Hematopoietic multipotent progenitor cell (in vitro differentiated cells): ENCODE measurements at places on chromosomes 12 and 14. TPM values are rescaled to one million over a fixed set of nuclear protein-coding genes. Genes with fewer than 3 reads are reported as not detected.

Gene NUP107
- 28.8 TPM for total RNA-seq

Gene SLC6A15
- total RNA-seq, result not detected

Gene KERA
- not detected for total RNA-seq

Gene CCDC197
- total RNA-seq, result not detected

Gene TNFAIP2
- total RNA-seq, result 50.6 TPM

Gene LRP1-AS
- not detected for total RNA-seq

Gene PZP
- total RNA-seq, result not detected

Gene RPS6KL1
- 8.3 TPM for total RNA-seq

Gene MDGA2
- total RNA-seq, result 0.27 TPM

Gene TPCN1
- 16.4 TPM for total RNA-seq

Gene WDHD1
- total RNA-seq, result 5.9 TPM

Gene PTGER2
- total RNA-seq, result 43.6 TPM

Gene ZNF84
- total RNA-seq, result 18.0 TPM

Gene DEPDC4
- total RNA-seq, result 0.27 TPM

Gene GPX2
- 0.27 TPM for total RNA-seq

Gene FSCB
- not detected for total RNA-seq

Gene ZNF385A
- 4.6 TPM for total RNA-seq

Gene KRT77
- total RNA-seq, result not detected

Gene TUNAR
- not detected for total RNA-seq

Gene ACRBP
- total RNA-seq, result 15.9 TPM

Gene ANAPC7
- 37.2 TPM for total RNA-seq

Gene KIF26A
- 0.27 TPM for total RNA-seq

Gene PPHLN1
- 30.7 TPM for total RNA-seq

Gene ARHGAP9
- 125 TPM for total RNA-seq

Gene TEX52
- total RNA-seq, result under 0.01 TPM

Gene KRT3
- not detected for total RNA-seq

Gene SLC4A8
- 5.1 TPM for total RNA-seq

Gene CHFR
- total RNA-seq, result 29.9 TPM

Gene FAM222A
- 0.81 TPM for total RNA-seq

Gene ITPR2
- total RNA-seq, result 29.6 TPM

Gene NDUFA12
- total RNA-seq, result 40.9 TPM

Gene SPX
- total RNA-seq, result under 0.01 TPM

Gene TMEM132C
- under 0.01 TPM for total RNA-seq

Gene ARPC3
- 141 TPM for total RNA-seq

Gene PEBP1
- total RNA-seq, result 184 TPM

Gene NOVA1
- total RNA-seq, result 0.27 TPM

Gene SLC10A1
- total RNA-seq, result not detected

Gene TPH2
- not detected for total RNA-seq

Gene KRT79
- total RNA-seq, result under 0.01 TPM

Gene AMDHD1
- 0.81 TPM for total RNA-seq

Gene HVCN1
- total RNA-seq, result 8.6 TPM

Gene GPR137C
- 0.27 TPM for total RNA-seq

Gene PTPRQ
- not detected for total RNA-seq

Gene SLCO1B1
- total RNA-seq, result not detected

Gene TRIAP1
- 9.4 TPM for total RNA-seq

Gene CTSG
- total RNA-seq, result 7.5 TPM

Gene PARPBP
- total RNA-seq, result 2.4 TPM

Gene COL2A1
- 0.27 TPM for total RNA-seq

Gene SMOC1
- total RNA-seq, result under 0.01 TPM
